ENCODE measurements at places on chromosomes 6 and 20.

DNA sequence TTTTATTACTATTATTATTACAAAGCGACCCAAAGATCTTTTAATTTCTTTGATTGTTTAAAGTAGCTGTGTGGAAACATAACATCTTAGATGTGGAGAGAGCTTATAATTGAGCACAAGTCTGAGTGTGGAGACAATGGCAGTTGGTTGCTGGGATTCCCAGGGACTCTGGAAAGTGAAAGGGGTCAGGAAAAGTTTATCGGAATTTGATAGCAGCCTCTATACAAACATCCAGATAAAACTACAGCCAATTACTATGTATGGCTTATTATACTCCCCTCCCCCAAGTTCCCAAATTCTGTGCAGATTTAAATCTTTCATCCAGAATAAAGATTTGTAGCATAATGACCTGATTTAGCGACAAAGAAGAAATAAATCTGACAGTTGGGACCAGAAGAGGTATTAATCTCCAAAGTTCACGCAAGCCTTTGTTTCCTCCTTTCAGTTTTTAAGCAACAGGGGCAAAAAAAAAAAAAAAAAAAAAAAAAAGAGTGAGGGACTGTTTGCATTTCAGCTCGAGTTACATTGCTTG, 121.4 kb upstream of the MAP3K7 start:
- no peak for DNase-seq

DNA sequence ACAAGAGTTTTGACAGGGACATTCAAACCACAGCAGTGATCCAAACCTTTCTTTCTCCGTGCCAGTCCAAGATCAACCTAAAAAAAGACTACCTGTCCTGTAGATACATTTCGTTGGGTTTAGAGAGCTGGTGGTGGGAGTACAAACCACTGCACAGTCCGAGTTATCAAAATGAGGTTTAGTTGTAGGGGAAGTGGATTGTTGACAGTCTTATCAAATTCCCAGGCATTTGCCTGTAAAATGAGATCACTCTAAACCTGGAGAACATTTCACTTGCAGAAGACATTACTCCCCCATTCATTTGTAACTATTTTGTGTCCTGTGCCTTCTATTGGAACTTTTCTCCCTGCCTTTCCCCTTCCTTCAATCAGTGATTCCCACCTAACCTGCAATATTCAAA, 469.6 kb upstream of the JARID2 start:
- DNase-seq = no peak

- DNase-seq = peak; percentile 26
These were observed 38.3 kb downstream of the ARHGAP18 start for GRCh38 chr6:129671442-129672340.

- DNase-seq = no peak
These were observed 18.3 kb downstream of the CHRNA4 start for GRCh38 chr20:63342561-63343459.

GRCh38 chr6:37285861-37286311, 27.9 kb upstream of the TMEM217 start:
- DNase-seq = no peak

GRCh38 chr6:124753562-124754105, 208.6 kb upstream of the RNF217 start:
- no peak for DNase-seq

DNA sequence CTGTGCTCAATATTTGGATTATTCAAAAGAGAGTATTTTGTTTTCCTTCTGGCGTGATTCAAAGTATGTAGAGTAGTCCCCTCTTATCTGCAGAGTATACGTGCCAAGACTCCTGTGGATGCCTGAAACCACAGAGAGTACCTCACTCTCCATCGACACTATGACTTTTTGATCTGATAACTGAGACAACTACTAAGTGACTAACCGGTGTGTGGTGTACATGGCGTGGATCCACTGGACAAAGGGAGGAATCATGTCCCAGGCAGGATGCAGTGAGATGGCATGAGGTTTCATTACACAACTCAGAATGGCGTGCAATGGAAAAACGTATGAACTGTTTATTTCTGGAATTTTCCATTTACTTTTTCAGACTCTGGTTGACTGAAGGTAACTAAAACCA, 112.2 kb upstream of the PDE7B start:
- DNase-seq = no peak

GRCh38 chr6:117423754-117424153, 2.0 kb downstream of the ROS1 start:
- no peak for DNase-seq
